ENCODE measurements at places on chromosomes 1 and 21.

DNA sequence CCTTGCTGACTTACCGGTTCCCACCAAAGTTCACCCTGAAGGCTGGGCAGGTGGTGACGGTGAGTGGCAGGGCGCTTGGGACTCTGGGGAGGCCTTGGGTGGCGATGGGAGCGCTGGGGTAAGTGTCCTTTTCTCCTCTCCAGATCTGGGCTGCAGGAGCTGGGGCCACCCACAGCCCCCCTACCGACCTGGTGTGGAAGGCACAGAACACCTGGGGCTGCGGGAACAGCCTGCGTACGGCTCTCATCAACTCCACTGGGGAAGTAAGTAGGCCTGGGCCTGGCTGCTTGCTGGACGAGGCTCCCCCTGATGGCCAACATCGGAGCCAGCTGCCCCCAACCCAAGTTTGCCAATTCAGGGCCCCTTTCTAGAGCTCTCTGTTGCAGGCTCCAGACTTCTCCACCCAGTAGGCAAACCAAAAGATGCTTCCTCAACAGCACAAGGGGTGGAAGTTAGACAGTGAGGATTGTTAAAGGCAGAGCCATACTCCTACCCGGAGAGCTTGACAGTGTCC, 16.4 kb upstream of the SEMA4A start:
- DNase-seq, result no peak

DNA sequence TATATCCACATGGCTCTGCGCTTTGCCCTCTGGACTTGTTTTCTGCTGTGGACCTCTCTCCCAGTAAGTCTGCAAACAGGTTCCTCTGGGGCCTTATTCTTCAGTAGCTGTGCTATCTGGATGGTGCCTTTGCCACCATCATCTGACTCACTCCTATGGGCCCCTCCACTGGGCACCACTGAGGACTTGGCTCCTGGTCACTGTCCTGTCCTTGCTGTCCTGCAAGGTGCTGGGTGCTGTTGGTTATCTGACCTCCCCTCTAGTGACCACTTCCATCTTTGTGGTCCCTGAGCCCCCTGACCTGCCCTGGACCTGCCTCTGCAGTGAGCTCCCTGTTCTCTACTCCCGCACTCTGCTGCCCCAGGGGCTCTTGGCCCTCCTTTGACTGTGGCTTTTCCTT, 6.7 kb downstream of the CNIH3 start:
- DNase-seq, result no peak

GRCh38 chr1:94032637-94033036, 88.3 kb downstream of the ABCA4 start:
- no peak for DNase-seq

GRCh38 chr1:226410958-226411357, 3.1 kb upstream of the PARP1 start:
- DNase-seq, result no peak

GRCh38 chr21:34615487-34615814, 538 bp upstream of the RCAN1 start:
- DNase-seq, result no peak

DNA sequence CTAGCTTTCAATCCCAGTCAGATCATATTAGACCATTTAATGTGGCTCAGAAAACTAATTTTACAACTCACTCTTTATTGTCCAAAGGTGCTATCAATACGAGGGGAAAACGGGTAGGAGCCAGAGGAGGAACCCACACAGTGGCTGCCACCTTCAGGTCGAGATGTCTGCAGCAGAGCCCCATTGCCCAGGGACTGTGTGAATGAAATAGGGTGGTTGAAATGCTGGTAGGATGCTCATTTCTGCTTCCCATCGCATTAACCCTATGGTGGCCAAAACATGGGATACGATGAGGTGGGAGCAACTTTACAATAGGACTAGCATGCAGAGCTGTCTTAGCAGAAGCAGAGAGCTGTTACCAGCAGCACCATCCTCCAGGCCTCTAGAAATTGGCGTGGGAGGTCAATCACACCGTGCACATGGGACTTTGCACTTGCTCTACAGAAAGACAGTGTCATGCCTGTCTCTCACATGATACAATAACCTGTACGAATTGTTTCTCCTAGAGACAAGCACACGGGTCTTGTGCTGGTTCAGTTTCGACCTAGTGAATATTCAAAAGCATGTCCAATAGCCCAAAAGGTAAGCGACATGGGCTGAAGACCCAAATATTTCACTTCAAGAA, 69.5 kb upstream of the DESI2 start:
- no peak for DNase-seq

DNA sequence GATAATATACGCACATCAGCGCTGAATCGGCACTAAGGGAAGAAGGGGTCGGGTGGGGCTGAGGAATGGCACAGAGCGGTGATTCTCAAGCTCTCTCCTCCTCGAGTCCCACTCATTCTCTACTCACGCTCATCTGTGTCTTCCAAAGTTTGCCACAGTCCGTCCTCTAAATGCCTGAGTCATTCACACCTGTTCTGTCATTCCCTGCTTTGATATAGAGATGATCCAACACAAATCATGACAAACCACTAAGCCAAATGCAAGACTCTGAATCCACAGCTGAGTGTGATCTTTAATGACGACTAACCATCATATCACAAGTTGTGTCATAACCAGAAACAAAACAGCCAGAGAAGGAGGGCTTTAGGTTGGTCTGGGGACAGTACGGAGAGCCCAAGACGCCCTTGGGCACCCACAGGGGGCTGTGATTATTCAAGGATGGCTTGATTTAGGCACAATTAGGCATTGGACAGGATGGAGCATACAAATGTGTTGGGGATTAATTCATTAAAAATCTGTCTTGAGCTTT, 501.5 kb downstream of the KIF26B start:
- no peak for DNase-seq

- DNase-seq, result no peak
Measured at GRCh38 chr1:21952786-21953520, 15.8 kb upstream of the HSPG2 start.
